ENCODE measurements at places on chromosomes 11 and 22. TPM values are rescaled to one million over a fixed set of nuclear protein-coding genes. Genes with fewer than 3 reads are reported as not detected.

ALDH3B1 gene
- total RNA-seq: 0.08 TPM

ANGPTL5 gene
- total RNA-seq: not detected

UCP2 gene
- total RNA-seq: 199 TPM

DNA sequence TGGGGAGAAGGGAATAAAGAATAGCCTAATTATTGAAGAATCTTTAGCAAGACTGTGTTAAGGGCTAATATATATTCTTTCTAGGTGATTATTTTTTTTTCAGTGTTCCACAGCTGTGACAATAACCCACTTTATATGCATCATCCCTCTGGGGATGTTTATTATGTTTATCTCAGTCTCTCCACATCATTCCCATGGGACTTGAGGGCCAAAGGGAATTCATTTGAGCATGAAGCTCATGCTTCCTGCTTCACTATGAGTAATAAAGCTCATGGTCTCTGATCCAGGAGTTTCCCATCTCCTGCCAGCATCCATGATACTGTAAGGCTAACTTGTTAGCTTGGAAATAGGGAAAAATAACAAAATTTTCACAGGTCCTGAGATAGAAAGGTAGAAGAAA, 1888.4 kb downstream of the LRRC4C start:
- ATAC-seq: no peak

- ATAC-seq: no peak
Measured at GRCh38 chr11:3163241-3163981, 1.7 kb downstream of the OSBPL5 start.

- ATAC-seq: no peak
Measured at GRCh38 chr22:33335611-33336279, 277.6 kb upstream of the SYN3 start.

GRCh38 chr11:110472858-110473257, 43.1 kb downstream of the FDX1 start:
- ATAC-seq: no peak

DCDC1 gene
- 0.26 TPM for total RNA-seq

SYT12 gene
- 0.08 TPM for total RNA-seq

GRCh38 chr11:57700425-57700824, 11.6 kb downstream of the MED19 start:
- no peak for ATAC-seq

- ATAC-seq: no peak
Measured at GRCh38 chr11:75762885-75763284, 5.7 kb upstream of the DGAT2 start.

OR8J1 gene
- total RNA-seq: not detected

SLC6A5 gene
- not detected for total RNA-seq

DNA sequence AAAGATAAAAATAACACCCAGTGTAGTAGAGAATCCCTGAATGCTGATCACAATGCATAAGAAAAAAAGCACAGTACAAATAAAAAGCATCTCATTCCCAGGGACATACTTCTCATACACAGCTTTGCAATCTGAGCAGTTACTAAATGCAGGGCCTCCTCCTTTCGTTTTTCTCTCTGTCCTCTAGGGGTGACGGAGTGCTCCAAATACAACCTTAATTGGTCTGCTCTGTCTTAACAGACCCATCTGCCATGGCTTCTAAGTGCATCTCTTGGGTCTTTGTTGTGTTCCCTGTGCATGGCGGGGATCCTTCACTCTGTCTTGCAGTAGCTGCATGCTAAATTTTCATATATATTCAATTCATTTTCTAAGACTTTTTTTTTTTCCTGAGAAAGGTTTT, 1114.2 kb upstream of the RAG2 start:
- no peak for ATAC-seq

CABP4 gene
- total RNA-seq: 2.2 TPM

BET1L gene
- total RNA-seq: 84.3 TPM

TYR gene
- total RNA-seq: not detected

- no peak for ATAC-seq
Measured at GRCh38 chr11:28529540-28530410, 421.6 kb downstream of the METTL15 start.

MMP10 gene
- total RNA-seq: not detected

- no peak for ATAC-seq
Measured at GRCh38 chr11:102776454-102776853, 4.0 kb downstream of the MMP10 start.

DNA sequence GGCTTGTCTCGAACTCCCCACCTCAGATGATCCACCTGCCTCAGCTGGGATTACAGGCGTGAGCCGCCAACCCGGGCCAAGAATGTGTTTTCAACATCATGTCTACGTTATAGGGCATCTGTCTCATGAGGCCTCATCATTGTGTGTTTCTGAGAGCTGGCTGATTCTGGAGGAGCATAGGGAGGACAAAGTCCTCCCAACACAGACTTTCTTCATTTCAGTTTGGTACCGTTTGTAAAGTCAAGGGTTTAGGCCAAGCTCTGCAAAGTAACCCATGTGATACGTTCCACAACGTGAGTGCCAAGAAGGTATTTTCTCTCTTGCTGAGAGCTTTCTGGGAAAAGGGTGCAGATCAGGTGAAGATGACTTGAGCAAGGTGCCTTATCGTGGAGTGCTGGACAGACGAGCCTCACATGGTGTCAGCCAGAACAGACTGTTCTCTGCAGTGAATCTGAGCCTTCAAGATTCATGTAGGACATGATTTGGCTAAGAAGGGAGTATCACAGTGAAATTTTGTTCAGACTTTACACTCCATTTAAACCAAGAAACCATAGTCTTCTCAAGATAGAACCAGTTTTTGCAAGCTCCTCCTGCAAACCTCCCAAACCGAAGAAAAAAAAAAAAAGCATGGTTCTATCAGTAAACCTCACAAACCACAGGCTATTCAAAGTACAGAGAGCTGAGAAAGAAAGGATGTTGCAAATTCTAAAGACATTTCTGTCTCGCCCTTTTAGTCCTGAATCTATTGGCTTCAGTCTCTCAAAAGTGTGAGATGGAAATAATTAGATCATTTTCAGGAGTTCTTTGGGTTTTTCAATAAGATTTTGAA, 71.7 kb downstream of the DBX1 start:
- ATAC-seq: no peak
